Astrocyte of the hippocampus (primary cell): ENCODE measurements at places on chromosomes 13 and 19.

GRCh38 chr13:39501702-39502324 is 101.2 kb downstream of the LHFPL6 start:
- peak; percentile 88 for DNase-seq

- DNase-seq: no peak
Measured at GRCh38 chr19:55578761-55579747, 1.6 kb downstream of the ZNF579 start.

- no peak for DNase-seq
Measured at GRCh38 chr13:79282976-79283375, 123.1 kb downstream of the RBM26 start.

- peak; percentile 28 for DNase-seq
Measured at GRCh38 chr13:28584873-28585381, 74.0 kb upstream of the POMP start.

GRCh38 chr19:15123031-15123890 is 16.1 kb downstream of the SYDE1 start:
- no peak for DNase-seq

GRCh38 chr13:110379905-110380341 is 72.8 kb downstream of the COL4A2 start:
- peak; percentile 71 for DNase-seq

DNA sequence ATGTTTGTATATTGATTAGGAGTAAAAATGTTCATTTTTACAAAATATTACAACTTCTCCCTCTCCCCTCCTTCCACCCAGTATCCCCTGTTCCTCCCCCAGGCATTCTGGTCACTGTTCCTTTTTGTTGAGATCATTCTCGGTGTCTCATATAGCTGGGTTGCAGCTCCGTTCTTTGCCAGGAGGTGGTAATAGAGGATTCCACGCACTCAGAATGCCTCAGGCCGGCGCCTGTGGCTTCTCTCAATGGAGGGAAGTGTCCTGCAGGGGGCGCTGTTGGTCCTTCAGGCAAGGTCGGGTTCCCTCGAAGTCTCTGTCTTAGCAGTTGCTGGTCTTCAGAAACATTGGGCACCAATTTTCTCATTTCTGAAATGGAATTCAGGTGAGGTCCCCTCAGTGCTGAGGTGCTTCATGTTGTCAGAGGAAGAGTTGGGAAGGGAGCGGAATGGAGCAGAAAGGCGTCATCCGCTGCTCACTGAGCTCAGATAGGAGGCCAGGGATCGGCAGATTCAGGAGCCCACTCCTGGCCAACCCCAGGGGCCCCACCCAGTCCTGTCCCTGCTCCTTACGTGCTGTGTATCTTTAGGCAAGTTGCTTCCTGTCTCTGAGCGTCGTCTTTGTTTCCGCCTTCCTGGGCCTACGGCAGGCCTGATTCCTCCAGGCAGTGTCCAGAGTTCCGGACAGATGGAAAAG is 10.3 kb upstream of the GARIN5A start:
- peak; percentile 47 for DNase-seq

DNA sequence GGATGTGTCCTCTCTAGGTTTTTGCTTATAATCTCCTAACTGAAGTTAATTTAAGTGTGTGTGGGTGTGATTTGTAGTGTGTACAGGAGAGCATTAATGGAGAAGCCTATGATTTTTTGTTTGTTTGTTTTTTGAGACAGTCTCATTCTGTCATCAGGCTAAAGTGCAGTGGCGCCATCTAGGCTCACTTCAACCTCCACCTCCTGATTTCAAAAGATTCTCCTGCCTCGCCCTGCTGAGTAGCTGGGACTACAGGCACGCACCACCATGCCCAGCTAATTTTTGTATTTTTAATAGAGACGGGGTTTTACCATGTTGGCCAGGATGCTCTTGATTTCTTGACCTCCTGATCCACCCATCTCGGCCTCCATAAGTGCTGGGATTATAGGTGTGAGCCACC is 20.6 kb downstream of the ZNF701 start:
- DNase-seq: no peak

DNA sequence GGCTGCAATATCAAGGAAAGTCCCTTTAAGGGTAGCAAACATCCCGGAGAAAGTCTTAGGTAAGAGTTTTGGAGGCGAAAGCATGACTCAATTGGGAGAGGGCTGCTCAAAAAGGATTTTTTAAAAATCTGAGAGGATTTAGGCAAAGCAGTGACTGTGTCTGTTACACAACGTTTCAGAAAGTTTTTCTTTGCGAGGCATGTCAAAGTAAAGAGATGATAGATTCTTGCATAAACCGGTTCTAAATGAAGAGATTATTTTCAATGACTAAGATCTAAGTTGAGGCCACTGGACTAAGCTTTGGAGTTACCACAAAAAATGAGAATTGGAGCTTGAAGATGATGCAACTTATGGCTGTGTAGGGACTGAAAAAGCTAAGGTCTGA is 43.7 kb upstream of the ENOX1 start:
- no peak for DNase-seq

GRCh38 chr19:39403331-39404312 is 3.0 kb upstream of the ZFP36 start:
- DNase-seq: peak; percentile 99

GRCh38 chr19:7522923-7523667 is 671 bp downstream of the MCOLN1 start:
- DNase-seq: no peak

GRCh38 chr13:26822146-26822545 is 61.6 kb upstream of the GPR12 start:
- no peak for DNase-seq

DNA sequence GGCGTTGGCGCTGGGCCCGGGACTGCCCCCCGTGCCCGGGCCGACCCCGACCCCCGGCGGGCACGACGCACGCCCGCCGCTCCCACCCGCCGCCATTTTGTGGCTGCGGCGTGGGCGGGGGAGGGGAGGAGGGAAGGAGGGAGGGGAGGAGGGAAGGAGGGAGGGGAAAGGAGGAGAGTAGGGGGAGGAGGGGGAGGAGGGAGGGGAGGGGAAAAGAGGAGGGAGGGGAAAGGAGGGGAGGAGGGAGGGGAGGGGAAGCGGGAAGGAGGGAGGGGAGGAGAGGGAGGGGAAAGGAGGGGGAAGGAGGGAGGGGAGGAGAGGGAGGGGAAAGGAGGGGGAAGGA is at the start of gene BTBD2:
TSS of gene BTBD2 (minus strand) at position 107 of the 343 bp plus-strand sequence. CDS start at position 96, 11 bp downstream.
- DNase-seq: peak; percentile 78

GRCh38 chr19:38021352-38021751 is 114.3 kb downstream of the SIPA1L3 start:
- no peak for DNase-seq

DNA sequence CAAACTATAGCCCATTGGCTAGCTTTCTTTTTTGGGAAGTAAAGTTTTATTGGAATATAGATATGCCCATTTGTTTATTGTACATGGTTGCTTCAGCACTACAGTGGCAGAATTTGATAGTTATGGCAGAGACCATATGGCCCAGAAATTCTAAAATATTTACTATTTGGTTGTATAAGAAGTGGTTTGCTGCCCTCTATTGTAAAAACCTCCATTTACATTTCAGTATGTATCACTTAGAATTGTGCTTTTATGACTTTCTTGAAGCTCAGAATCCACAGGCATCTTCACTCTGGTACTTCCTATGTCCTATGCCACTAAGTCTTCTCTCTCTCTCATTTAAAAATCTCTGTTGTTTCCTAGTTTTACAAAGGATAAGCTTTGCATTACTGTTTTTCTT is 37.7 kb downstream of the DLEU7 start:
- no peak for DNase-seq

GRCh38 chr13:97318532-97318931 is 96.4 kb downstream of the MBNL2 start:
- DNase-seq: no peak

DNA sequence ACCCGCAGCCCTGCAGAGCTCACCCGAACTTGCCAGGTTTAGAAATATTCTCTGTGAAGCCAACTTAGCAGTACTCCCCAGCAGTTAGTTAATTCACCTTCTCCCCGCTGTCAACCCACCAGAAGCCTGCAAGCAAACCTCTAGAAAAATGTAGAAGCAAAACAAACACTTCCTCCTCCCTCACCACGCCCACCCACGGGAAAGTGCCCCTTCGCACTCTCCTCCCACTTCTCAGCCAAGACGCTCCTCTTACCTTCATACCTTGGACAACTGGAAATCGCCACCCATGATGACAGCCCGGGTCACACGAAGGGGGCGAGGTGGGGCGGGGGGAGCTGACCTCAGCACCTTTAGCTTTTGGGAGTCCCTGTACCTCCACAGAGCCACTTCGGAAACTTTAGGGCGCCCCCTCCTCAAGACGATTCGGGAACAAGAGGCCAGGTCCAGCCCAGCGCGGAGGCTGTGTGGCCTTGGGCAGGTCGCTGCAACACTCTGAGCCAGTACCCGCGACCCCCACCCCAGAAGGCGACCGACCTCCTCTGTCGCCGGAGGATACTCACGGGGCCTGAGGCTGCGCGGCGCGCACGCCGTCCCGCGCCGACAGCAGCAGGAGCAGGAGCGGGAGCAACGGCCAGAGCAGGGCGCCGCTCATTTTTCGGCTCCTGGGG is 485 bp downstream of the CPAMD8 start:
- peak; percentile 16 for DNase-seq

DNA sequence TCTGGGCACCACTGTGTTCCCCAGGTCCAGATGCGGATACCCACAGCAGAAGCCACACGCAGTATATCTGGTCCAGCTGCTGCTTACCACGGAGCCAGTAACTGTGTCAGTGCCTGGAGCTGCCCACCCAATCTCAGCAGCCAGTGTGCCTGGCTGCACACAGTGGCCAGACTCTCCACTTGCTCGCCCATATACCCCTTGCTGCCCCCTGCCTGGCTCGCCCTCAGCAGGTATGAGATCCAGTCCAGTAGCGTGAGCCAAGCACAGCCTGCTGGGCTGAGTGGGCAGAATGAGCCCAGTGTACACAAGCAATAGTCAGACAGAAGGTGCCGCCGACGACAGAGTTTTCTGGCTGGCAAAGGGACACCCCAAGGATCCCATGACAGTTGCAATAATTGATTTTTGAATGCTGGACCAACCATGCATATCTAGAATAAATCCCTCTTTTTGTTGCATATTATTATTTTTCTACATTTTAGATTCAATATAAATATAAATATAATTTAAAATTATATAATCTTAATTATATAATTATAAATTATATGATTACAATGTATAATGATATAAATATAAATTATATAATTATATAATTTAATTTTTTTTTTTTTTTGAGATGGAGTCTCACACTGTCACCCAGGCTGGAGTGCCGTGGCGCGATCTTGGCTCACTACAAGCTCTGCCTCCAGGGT is 918.8 kb upstream of the MIR17HG start:
- no peak for DNase-seq

- no peak for DNase-seq
Measured at GRCh38 chr19:1068009-1069001, 1.3 kb downstream of the ARHGAP45 start.

DNA sequence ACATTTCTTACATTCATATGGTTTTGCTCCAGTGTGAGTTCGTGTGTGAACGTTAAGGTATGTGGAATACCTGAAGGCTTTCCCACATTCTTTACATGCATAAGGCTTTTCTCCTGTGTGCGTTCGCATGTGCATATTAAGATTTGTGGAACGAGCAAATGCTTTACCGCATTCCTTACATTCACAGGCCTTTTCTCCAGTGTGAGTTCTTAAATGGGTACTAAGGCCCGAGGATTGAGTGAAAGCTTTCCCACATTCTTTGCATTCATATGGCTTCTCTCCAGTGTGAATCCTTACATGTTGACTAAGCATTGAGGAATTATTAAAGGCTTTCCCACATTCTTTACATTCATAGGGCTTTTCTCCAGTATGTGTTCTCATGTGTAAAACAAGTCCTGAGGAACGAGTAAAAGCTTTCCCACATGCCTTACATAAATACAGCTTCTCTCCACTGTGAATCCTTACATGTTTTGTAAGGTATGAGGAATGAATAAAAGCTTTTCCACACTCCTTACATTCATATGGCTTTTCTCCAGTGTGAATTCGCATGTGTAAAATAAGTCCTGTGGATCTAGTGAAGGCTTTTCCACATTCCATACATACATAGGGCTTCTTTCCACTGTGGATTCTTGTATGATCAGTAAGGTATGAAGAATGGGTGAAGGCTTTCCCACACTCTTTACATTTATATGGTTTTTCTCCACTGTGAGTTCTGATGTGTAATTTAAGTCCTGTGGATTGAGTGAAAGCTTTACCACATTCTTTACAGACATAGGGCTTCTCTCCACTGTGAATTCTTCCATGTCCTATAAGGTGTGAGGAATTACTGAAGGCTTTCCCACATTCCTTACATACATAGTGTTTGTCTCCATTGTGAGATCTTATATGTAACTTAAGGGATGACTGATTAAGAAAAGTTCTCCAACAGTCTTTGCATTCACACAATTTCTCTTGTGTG is 10.7 kb downstream of the ZNF846 start:
- no peak for DNase-seq

DNA sequence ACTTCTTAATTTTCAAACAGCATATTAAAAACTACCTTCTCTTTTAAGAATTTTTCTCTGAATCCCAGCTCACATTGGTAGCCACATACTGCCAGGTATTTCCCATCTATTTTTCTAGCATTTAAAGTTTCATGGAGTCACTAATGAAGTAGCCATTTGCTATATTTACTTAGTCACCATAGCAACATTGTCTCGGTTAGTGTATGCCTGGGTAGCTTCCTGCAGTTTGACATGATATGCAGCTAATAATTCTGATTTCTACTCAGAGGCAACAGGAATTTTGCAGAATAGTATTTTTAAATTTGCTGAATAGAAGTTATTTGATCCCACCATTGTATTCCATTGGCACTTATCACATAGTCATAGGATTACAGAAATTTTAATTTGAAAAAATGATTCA is 30.9 kb upstream of the KCTD4 start:
- DNase-seq: peak; percentile 45

DNA sequence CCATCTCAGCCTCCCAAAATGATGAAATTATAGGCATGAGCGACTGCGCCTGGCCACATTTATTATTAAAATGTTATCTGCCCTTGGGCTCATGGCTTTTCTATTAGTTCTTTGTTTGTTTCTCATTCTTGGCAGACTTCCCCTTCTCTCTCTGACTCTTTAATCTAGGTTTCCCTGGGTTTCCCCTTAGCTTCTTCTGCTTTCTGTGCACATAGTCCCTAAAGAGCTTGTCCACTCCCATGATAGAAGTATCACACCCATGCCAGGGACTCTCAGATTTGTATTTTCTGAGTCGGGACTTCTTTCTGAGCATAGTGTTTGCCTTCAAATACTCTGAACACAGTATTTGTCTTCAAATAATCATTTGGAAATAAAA is 38.6 kb upstream of the ITM2B start:
- peak; percentile 4 for DNase-seq

- DNase-seq: no peak
Measured at GRCh38 chr13:76929320-76929719, 19.0 kb upstream of the ACOD1 start.

- DNase-seq: no peak
Measured at GRCh38 chr19:40908976-40909375, 26.9 kb upstream of the CYP2A7 start.

GRCh38 chr13:70623239-70623638 is 515.0 kb upstream of the KLHL1 start:
- DNase-seq: peak; percentile 18

DNA sequence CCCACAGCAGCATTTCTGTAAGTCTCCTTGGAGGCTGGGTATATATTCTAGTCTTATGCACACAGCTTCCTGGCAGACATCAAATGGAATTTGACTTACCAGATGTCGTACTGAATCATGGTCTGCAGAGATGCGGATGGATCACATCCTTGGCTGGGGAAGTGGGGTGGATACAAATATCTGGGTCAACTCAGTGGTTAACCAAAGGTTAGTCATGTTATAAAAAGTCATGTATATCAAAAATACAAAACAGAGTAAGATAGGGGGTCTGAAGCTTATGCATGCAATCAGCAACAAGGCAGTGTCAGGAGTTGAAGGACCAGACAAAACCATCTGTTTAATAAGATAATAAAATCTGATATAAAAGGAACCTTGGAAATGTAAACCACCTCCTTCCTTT is 61.9 kb downstream of the WASF3 start:
- DNase-seq: peak; percentile 52

- DNase-seq: peak; percentile 71
Measured at GRCh38 chr13:46489586-46490023, 63.4 kb upstream of the LRCH1 start.
